ENCODE measurements at places on chromosomes 4 and X. TPM values are rescaled to one million over a fixed set of nuclear protein-coding genes. Genes with fewer than 3 reads are reported as not detected.

DNA sequence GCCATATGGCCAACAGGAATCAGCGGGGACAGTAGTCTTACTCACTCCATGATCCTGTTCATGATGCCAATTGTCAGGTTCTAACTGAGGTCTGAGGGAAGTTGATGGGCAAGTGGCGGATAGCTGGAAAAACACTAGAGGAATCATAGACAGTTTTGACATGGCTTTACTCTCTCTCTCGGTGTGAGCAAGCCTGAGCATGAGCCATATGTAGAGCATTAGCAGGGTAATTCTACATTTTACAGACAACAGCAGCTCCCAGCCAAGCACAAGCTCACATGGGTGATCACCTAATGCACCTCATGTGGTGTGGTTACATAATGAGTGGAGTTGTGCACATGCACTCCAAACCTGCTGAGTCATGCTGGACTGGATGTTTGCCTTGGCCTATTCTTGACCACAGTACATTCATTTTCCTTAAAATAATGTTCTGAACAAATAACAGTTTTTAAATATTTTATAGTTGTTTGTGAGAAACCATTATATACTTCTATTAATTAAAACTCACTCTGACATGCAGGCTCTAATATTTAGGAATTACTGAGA lies 429.2 kb downstream of the GPAT3 start:
- no peak overlapping the region for H3K4me3 ChIP-seq
- no peak overlapping the region for H3K27ac ChIP-seq

GRCh38 chr4:182938205-182938645 lies 21.0 kb upstream of the DCTD start:
- no peaks in the 10 kb centered on the region for H3K4me1 ChIP-seq
- no peaks in the 10 kb centered on the region for H3K36me3 ChIP-seq
- H3K4me3 ChIP-seq, result no peak overlapping the region

BEND4 gene
- total RNA-seq, result under 0.01 TPM

CLNK gene
- not detected for total RNA-seq

DNA sequence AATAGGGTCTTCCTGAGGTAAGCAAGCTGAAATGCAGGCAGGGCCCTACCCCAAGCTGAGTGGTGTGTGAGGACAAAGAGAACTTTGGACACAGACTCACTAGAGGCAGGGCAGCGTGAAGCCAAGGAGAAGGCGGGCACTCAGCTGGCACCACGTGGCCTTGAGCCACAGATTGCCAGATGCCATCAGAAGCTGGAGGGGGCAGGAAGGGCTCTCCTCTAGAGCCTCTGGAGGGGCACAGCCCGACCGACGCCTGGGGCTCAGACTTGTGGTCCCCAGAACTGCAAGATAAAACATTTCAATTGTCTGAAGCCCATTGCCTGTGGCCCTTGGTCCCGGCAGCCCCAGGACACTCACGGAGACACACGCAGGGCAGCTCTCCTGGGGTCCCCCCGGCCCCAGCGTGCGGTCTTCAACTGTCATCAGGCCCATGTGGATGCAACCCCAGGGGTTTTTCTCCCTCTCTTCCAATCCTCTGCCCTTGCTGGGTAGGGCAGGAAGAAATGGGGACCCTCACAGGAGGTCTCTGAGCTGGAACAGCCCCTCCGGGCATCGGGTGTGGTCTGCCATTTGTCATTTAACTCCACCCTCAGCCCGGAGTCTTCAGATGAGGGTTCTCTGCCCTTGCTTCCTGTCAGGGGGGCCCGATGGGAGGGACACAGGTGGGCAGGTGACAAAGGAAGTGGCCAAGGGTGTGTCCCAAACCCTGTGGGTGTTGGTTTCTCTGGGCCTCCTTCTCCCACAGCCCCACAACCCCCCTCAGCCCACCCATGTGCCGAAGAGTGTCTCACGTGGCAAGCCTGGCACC lies 22.2 kb downstream of the HMX1 start:
- no peaks in the 10 kb centered on the region for H3K4me1 ChIP-seq
- no peak overlapping the region for H3K27ac ChIP-seq
- DNase-seq, result no peak
- H3K4me3 ChIP-seq, result no peak overlapping the region
- H3K27me3 ChIP-seq, result no peaks in the 10 kb centered on the region
- H3K36me3 ChIP-seq, result no peaks in the 10 kb centered on the region

SSX4B gene
- not detected for total RNA-seq

MAGEA2 gene
- total RNA-seq, result not detected

- no peaks in the 10 kb centered on the region for H3K36me3 ChIP-seq
- H3K4me3 ChIP-seq, result no peak overlapping the region
- no peaks in the 10 kb centered on the region for H3K27me3 ChIP-seq
- no peaks in the 10 kb centered on the region for H3K4me1 ChIP-seq
- DNase-seq, result no peak
Measured at GRCh38 chrX:71664889-71665491, 2.4 kb upstream of the LOC101059915 start.

MSX1 gene
- not detected for total RNA-seq

- DNase-seq, result no peak
- H3K27me3 ChIP-seq, result no peaks in the 10 kb centered on the region
- H3K36me3 ChIP-seq, result no peaks in the 10 kb centered on the region
- no peak overlapping the region for H3K4me3 ChIP-seq
Measured at GRCh38 chr4:181307824-181308223, 935.4 kb upstream of the TENM3 start.

AMER1 gene
- 4.0 TPM for total RNA-seq

LAGE3 gene
- 21.4 TPM for total RNA-seq

DNA sequence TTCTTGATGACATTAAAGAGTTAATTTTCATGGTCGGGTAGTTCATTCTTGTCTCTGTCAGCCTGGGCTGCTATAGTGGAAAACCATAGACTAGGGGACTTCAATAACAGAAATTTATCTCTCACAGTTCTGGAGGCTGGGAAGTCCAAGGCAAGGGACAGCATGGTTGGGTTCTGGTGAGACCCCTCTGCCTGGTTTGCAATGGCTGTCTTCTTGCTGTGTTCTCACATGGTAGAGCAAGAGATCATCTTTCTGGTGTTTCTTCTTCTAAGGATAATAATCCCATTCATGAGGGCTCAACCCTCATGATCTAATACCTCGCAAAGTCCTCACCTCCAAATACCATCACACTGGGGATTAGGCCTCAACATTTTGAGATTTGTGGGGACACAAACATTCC lies 50.1 kb downstream of the RHOH start:
- H3K27me3 ChIP-seq, result no peaks in the 10 kb centered on the region
- no peak overlapping the region for H3K4me3 ChIP-seq
- H3K36me3 ChIP-seq, result no peaks in the 10 kb centered on the region
- H3K4me1 ChIP-seq, result no peaks in the 10 kb centered on the region
- DNase-seq, result no peak

GRCh38 chrX:3403748-3404147 lies 57.3 kb upstream of the MXRA5 start:
- DNase-seq, result no peak
- H3K36me3 ChIP-seq, result no peaks in the 10 kb centered on the region
- no peak overlapping the region for H3K4me3 ChIP-seq
- H3K27me3 ChIP-seq, result no peaks in the 10 kb centered on the region

GRCh38 chr4:30825008-30825770 lies 105.0 kb downstream of the PCDH7 start:
- H3K27ac ChIP-seq, result no peak overlapping the region
- no peaks in the 10 kb centered on the region for H3K4me1 ChIP-seq
- H3K36me3 ChIP-seq, result no peaks in the 10 kb centered on the region
- H3K27me3 ChIP-seq, result no peaks in the 10 kb centered on the region

UBQLN2 gene
- total RNA-seq, result 43.7 TPM

DNA sequence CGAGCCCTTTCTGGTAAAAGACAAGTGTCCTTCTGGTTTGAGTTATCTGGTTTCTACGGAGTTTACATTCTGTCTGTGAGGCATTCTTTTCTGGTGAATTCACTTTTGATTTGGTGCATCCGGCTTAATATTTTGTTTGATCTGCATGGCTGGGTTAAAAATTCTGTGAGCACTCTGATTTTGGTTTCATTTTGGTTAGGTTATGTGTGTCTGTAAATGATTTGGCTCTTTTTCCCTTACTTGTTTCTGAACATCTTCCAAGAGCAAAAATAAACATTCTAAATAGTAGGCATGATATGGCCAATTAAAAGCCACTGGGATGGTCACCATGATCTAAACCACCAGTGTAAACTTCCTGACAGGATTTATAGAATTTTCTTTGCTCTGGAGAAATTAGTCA lies 85.7 kb upstream of the PTPN13 start:
- no peak for DNase-seq
- H3K36me3 ChIP-seq, result no peaks in the 10 kb centered on the region
- H3K27ac ChIP-seq, result no peak overlapping the region
- no peaks in the 10 kb centered on the region for H3K27me3 ChIP-seq

GRCh38 chr4:88109123-88109881 lies 49.1 kb downstream of the ABCG2 start:
- H3K4me3 ChIP-seq, result no peak overlapping the region
- H3K36me3 ChIP-seq, result no peaks in the 10 kb centered on the region
- H3K4me1 ChIP-seq, result peaks cover 6% of the 10 kb centered on the region
- no peaks in the 10 kb centered on the region for H3K27me3 ChIP-seq
- no peak overlapping the region for H3K27ac ChIP-seq

TEX13B gene
- not detected for total RNA-seq

GRCh38 chr4:112819729-112820128 lies 182.8 kb downstream of the LARP7 start:
- peaks cover 13% of the 10 kb centered on the region for H3K4me1 ChIP-seq
- DNase-seq, result no peak
- no peak overlapping the region for H3K27ac ChIP-seq
- no peaks in the 10 kb centered on the region for H3K27me3 ChIP-seq
- no peaks in the 10 kb centered on the region for H3K36me3 ChIP-seq
- no peak overlapping the region for H3K4me3 ChIP-seq

P2RY8 gene
- 1.3 TPM for total RNA-seq

GRCh38 chr4:82903737-82904136 lies 3.2 kb downstream of the THAP9 start:
- no peak overlapping the region for H3K4me3 ChIP-seq
- peaks cover 28% of the 10 kb centered on the region for H3K36me3 ChIP-seq
- H3K4me1 ChIP-seq, result peaks cover 6% of the 10 kb centered on the region
- no peak for DNase-seq
- H3K27ac ChIP-seq, result no peak overlapping the region
- no peaks in the 10 kb centered on the region for H3K27me3 ChIP-seq

TSR2 gene
- 12.4 TPM for total RNA-seq

GRCh38 chr4:175339100-175339707 lies 421.0 kb downstream of the ADAM29 start:
- H3K27me3 ChIP-seq, result no peaks in the 10 kb centered on the region
- H3K27ac ChIP-seq, result no peak overlapping the region
- H3K4me3 ChIP-seq, result no peak overlapping the region
- DNase-seq, result no peak

DNA sequence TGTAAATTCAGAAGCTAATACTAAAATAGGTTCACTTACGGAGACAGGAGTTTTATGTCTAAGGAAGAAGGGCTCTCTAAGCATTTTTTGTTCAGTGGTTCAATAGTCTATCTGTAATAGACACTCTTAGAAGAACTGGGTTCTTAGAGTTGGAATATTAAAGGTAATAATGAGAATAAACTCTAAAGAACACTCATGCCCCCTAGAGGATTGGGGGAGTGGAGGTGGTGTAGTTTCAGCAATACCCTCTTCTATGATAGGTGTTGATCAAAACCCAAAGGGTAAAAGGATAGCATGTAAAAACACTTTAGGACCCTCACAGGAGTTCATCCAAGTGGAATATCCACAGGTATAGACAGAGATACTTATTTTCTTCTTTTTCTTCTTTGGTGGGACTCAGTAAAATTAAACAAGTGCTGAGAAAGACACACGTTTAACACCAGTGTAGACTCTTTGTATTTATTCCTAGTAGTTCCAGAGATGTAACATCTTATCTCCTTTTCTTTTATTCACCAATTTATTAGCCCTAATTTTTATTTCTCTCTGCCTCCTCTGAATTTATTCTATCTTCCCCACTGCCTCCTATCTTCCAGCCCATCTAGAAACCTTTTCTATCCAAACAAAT lies 25.7 kb upstream of the MND1 start:
- no peaks in the 10 kb centered on the region for H3K4me1 ChIP-seq
- no peak overlapping the region for H3K27ac ChIP-seq
- H3K27me3 ChIP-seq, result no peaks in the 10 kb centered on the region
- no peaks in the 10 kb centered on the region for H3K36me3 ChIP-seq
- H3K4me3 ChIP-seq, result no peak overlapping the region
- DNase-seq, result no peak

HAND2 gene
- total RNA-seq, result 3.8 TPM

KLHL4 gene
- total RNA-seq, result 0.13 TPM

- no peak overlapping the region for H3K27ac ChIP-seq
- H3K36me3 ChIP-seq, result no peaks in the 10 kb centered on the region
- no peaks in the 10 kb centered on the region for H3K4me1 ChIP-seq
- no peak for DNase-seq
Measured at GRCh38 chr4:144572660-144573059, 73.3 kb upstream of the HHIP start.

TMEM184C gene
- 16.0 TPM for total RNA-seq

DNA sequence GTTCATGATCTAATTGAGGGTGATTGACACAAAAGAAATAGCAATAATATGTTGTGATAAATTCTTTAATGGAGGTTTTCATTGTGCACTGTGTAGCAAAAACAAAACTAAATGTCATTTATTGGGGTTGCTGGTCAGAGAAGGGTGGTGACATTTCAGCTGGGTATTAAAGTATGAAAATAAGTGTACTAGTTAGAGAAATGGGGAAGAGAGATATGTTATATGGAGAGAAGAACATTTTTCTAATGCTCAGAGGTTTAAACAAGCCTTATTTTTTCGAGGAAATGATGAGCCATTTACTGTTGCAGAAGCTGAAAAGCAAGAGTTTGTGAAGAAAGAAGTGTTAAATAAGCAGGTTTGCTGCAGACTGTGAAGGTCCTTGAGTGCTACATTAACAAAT lies 142.7 kb upstream of the PAQR3 start:
- no peak overlapping the region for H3K4me3 ChIP-seq
- H3K27me3 ChIP-seq, result no peaks in the 10 kb centered on the region
- no peaks in the 10 kb centered on the region for H3K36me3 ChIP-seq

- no peaks in the 10 kb centered on the region for H3K27me3 ChIP-seq
- DNase-seq, result no peak
- H3K4me1 ChIP-seq, result peaks cover 43% of the 10 kb centered on the region
- no peaks in the 10 kb centered on the region for H3K36me3 ChIP-seq
- peak overlapping the region; percentile 13 for H3K27ac ChIP-seq
- H3K4me3 ChIP-seq, result no peak overlapping the region
Measured at GRCh38 chr4:2761035-2761923, 5.1 kb upstream of the TNIP2 start.

- H3K4me1 ChIP-seq, result no peaks in the 10 kb centered on the region
- no peak for DNase-seq
- H3K27ac ChIP-seq, result no peak overlapping the region
- no peaks in the 10 kb centered on the region for H3K36me3 ChIP-seq
Measured at GRCh38 chrX:22351076-22351475, 78.4 kb downstream of the CBLL2 start.

- no peaks in the 10 kb centered on the region for H3K36me3 ChIP-seq
- no peak overlapping the region for H3K27ac ChIP-seq
- no peaks in the 10 kb centered on the region for H3K27me3 ChIP-seq
Measured at GRCh38 chr4:129334136-129334535, 238.2 kb downstream of the C4orf33 start.

- DNase-seq, result no peak
- no peak overlapping the region for H3K4me3 ChIP-seq
- H3K36me3 ChIP-seq, result no peaks in the 10 kb centered on the region
- H3K27ac ChIP-seq, result no peak overlapping the region
- H3K27me3 ChIP-seq, result no peaks in the 10 kb centered on the region
- H3K4me1 ChIP-seq, result no peaks in the 10 kb centered on the region
Measured at GRCh38 chr4:185682236-185682635, 129.8 kb downstream of the SORBS2 start.

GRCh38 chr4:21699446-21699845 lies 249.1 kb downstream of the KCNIP4 start:
- no peaks in the 10 kb centered on the region for H3K4me1 ChIP-seq

CHST7 gene
- 11.8 TPM for total RNA-seq

TRAM1L1 gene
- total RNA-seq, result 0.57 TPM

GRCh38 chrX:123475068-123475724 lies 257.7 kb downstream of the THOC2 start:
- no peaks in the 10 kb centered on the region for H3K36me3 ChIP-seq
- no peak overlapping the region for H3K27ac ChIP-seq
- H3K4me1 ChIP-seq, result no peaks in the 10 kb centered on the region
- no peak overlapping the region for H3K4me3 ChIP-seq
- H3K27me3 ChIP-seq, result no peaks in the 10 kb centered on the region

Data from esophagus squamous epithelium (tissue), 5 donors.